ENCODE measurements at places on chromosomes 7 and 10.

- DNase-seq, result no peak
Observed at GRCh38 chr7:123637203-123637602, 18.5 kb upstream of the LMOD2 start.

- DNase-seq, result no peak
Observed at GRCh38 chr7:12635830-12636229, 51.6 kb upstream of the ARL4A start.

GRCh38 chr10:114869520-114869892 lies 47.9 kb downstream of the FHIP2A start:
- DNase-seq, result peak; percentile 88

- peak; percentile 15 for DNase-seq
Observed at GRCh38 chr10:33073641-33074415, 115.8 kb upstream of the ITGB1 start.

- peak; percentile 51 for DNase-seq
Observed at GRCh38 chr10:70212879-70213278, 20.4 kb downstream of the PPA1 start.

DNA sequence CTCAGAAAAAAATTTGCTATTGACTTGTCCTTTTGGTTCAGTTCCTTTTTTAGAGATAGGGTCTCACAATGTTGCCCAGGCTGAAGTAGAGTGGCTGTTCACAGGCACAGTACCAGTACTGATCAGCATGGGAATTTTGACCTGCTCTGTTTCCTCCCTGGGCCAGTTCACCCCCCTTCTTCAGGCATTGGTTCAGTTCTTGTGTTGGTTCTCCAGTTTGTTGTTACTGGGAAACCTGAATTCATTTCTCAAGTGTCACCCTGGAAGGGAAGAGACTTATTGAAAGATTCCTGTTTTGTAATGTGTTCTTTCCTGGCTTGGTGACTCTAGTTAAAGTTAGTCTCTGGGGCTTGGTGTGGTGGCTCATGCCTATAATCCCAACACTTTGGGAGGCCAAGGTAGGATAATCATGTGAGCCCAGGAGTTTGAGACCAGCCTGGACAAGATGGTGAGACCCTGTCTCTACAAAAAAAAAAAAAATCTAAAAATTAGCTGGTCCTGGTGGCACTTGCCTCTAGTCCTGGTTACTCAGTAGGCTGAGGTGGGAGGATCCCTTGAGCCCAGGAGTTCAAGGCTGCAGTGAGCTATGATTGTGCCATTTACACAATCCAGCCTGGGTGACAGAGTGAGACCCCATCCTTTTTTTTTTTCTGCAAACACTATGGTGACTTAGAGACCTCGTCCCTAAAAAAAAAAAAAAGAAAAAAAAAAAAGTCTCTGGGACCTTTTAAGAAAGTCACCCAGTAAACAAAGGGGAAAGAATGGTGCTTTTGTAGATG lies 52.7 kb downstream of the CNNM2 start:
- DNase-seq, result no peak

GRCh38 chr7:491292-491957 lies 28.2 kb downstream of the PDGFA start:
- DNase-seq, result no peak

DNA sequence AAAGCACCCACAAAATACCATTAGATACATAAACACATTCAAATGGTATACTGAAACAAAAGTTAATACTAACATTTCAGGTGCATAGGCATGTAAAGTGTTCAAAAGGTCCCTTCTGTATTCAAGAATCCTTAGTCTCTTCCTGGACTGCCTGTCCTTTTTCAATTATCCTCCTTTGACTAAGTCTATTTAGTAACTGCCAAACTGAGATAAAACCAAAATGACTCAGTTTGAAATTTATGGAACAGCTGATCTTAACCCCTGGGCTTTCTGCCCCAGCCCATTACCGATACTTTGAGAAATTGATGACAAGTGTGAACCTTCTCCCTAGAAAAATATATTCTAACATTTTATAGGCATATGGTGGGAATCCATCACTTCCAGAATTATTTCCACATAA lies 5.4 kb downstream of the EPC1 start:
- DNase-seq, result no peak

- no peak for DNase-seq
Observed at GRCh38 chr7:37405603-37406122, 43.0 kb downstream of the ELMO1 start.

GRCh38 chr10:31318382-31318853 lies 598 bp upstream of the ZEB1 start:
- DNase-seq, result peak; percentile 65

DNA sequence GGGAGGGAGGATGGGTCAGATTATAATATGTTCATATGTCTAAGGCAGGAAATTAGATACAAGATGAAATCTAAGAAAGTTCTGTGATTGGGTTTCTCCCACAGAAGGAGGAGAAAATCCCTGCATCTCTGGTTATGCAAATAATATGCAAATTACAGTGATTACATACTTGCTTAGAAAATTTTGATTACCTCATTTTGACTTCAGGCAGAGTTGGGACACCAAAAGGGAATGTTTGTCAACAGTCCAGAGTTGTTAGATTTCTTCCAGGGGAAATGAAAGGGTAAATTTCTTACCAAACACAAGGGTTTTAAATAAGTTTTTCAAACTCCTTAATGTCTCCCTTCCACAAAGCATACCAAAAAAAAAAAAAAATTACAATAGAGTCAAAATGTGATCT lies 101.4 kb upstream of the STEAP1B start:
- no peak for DNase-seq

DNA sequence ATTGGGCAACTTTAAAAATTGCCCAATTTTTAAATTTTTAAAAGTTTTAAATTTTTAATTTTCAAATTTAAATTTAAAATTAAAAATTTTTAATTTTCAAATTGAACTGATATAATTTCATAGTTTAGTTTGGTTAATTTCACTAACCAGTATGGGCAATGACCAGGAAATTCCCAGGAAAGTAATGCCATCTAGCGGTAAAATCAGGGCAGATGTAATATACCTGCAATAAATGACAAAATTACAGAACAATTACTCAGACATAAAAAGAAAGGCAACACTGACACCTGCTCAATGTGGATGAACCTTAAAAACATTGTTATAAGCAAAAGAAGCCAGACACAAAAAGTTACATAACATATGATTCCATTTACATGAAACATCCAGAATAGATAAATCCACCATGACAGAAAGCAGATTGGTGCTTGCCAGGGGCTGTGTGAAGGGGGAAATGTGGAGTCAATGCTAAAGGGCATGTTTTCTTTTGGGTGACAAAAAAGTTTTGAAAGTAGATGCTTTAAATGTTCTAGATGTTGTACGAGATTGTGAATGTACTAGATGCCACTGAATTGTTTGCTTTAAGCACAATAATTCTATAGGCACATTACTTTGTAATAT lies 28.6 kb upstream of the SLC16A12 start:
- DNase-seq, result peak; percentile 45

- DNase-seq, result no peak
Observed at GRCh38 chr10:97087296-97087695, 98.5 kb downstream of the SLIT1 start.

DNA sequence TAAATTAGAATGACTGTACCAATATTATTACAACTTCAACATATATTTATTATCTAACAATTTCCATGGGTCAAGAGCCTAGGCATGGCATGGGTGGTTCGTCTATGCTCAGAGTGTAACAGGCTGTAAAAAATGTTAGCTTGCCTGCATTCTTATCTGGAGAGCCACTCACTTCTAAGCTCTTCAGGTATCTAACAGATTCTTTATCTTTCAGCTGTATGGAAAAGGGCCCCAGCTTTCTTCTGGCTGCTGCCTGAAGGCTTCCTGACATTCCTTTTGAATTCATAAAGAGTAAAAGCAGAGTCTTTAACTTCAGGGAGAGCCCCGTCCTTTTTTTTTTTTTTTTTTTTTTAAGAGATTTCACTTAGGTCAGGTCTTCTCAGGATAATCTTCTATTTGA lies 648.8 kb downstream of the NXPH1 start:
- no peak for DNase-seq

DNA sequence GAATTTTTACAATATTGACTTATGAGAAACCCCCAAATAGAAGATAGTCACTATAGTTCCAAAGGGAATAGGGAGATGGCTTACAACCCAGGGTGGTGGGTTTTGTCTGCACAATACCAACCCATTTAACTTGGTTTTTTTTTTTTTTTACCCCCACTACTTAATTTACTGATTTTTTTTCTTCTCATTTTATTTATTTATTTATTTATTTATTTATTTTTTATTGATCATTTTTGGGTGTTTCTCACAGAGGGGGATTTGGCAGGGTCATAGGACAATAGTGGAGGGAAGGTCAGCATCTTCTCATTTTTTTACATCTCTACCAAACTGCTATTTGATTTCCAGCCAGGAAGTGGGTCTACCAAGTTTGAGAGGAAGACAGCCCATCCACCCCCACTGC lies 77.9 kb downstream of the FAM204A start:
- no peak for DNase-seq

DNA sequence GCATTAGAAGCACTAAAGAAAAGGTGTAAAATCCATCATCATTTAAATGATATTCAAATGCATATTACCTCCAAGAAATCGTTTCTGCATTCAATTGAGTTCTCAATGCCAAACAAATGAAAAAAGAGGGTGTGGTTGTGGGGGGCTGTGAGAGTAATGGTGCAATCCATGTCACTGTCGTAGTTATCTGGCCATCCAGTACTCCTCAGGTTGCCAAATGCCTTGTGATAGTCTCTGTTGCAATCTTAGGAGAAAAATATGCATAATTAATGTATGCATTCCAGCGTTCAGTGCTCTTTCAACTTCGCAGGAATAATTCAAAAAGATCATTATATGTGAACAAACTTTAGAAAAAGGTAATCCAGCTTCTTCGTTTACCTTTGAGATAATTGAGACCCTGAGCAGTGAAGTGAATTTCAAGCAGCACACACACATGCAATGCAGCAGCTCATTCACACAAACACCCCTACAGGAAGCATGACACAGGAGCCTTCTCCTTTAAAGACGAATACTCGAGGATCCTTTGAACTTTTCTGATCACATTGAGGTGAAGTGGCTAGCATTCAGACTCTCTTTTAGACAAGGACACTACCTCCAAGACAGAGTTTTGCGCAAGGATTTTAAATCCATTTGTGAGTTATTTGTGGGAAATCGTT lies 73.4 kb downstream of the OR13A1 start:
- no peak for DNase-seq

Measured in fibroblast of skin of right quadriceps (primary cell).